ENCODE measurements at places on chromosomes 2 and 18.

DNA sequence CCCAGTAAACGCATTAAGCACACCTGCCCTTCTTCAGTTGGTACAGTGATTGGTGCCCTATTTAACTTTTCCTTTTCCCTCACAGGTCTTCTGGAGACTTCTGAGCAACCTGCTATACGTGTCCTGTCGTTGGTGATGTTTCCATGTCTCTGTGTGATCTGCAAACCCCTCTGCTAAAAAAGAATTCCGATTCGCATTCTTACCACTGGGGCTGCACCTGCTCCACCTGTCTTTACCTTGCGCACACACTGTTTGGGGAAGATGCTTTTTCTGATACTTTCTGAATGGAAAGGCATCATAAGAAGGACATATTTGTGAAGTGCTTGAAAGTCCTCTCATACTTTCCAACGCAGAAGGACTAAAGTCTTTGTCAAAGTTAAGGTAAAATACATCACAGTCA lies 323.9 kb upstream of the SOX11 start:
- DNase-seq, result no peak

DNA sequence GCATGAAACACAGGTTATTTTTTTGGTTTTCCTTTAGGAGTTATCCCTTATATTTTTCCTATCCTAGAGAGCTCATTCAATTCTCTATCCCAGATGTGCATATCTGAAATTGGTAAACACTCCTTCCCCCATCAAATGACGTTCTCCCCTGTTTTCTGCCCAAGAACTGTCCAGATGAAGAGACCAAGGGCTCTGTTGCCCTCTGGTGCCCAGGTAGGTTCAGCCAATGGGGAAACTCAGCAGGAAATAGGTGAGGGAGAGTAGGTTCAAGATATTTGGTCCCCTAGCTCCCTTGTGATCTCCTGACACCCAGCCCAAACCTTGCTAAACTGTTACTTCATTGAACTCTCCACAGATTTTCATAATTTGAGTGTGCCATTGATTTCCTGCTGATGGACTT lies 14.1 kb upstream of the INO80C start:
- DNase-seq, result peak; percentile 12

GRCh38 chr18:51070545-51070944 lies 40.5 kb downstream of the SMAD4 start:
- no peak for DNase-seq

- DNase-seq, result no peak
These were observed 36.0 kb downstream of the RBMS1 start for GRCh38 chr2:160457588-160457987.

DNA sequence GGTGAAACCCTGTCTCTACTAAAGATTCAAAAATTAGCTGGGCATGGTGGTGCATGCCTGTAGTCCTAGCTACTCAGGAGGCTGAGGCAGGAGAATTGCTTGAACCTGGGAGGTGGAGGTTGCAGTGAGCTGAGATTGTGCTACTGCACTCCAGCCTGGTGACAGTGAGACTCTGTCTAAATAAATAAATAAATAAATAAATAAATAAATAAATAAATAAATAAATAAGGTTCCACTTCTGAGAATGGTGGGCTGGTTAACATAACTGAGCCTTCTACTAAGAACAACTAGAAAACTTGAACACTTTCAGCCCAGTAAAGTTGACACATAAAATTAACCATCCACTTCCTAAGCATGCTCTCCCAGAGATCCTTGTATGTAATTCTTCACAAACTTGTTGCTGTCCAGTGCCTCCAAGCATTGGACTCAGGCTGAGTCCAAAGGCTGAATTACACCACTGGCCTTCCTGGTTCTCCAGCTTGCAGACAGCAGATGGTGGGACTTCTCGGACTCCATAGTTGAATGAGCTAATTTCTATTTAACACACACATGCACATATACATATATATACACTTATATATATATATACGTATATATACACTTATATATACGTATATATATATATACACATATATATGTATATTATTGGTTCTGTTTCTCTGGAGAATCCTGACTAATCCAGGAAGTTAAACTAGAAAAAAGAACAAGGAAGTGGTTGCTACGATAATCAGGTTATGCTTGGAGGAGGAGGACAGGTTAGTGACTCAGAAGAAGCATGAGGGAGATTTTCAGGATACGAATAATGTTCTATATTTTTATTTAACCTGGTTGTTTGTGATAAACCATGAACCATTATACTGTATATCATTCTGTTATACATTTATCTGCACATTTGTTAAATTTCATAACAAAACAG lies 348.8 kb downstream of the METTL4 start:
- DNase-seq, result no peak

- DNase-seq, result peak; percentile 91
These were observed 29.4 kb downstream of the HADHB start for GRCh38 chr2:26274058-26274613.

- DNase-seq, result no peak
These were observed 24.9 kb upstream of the C1GALT1C1L start for GRCh38 chr2:43701111-43701510.

- DNase-seq, result no peak
These were observed 736.3 kb upstream of the ACVR2A start for GRCh38 chr2:147108548-147108947.

- DNase-seq, result no peak
These were observed 26.5 kb downstream of the MYO3B start for GRCh38 chr2:170204298-170204951.

DNA sequence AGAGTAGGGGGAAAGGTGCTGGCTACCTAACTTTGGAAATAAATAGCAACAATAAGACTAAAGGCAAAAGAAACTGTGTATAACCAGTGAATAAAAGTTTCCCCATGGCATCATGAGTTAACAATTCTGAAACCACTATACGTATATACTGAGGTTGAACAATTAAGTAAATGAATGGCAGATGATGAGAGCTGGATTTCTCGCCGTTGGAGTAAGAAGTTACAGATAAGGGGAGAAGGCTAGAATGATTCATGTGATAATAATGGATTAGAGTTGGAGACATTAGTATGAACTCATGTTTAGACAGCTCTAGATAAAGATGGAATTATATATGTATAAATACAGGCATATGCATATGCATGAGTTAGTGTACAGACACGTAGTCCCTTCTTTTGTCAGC lies 152.7 kb downstream of the UBR3 start:
- DNase-seq, result no peak

DNA sequence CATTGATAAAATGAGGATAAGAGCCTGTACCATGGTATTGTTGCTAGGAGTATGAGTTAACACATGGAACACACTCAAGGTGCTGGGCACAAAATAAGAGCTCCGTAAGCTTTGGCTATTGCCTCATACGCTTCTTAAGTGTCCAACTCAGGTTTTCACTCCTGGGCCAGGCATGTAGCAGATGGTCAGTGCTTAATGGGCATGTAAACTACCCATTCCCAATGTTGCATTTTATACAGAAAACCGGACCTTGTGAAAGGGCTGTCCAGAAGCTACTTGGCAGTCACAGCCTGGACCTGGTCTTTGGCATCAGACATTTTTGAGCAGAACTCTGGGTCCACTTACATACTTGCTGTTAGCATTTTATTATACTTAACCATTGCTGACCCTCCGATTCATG lies 26.9 kb downstream of the MGAT5 start:
- no peak for DNase-seq

GRCh38 chr2:60535685-60536312 lies 17.7 kb downstream of the BCL11A start:
- DNase-seq, result no peak

DNA sequence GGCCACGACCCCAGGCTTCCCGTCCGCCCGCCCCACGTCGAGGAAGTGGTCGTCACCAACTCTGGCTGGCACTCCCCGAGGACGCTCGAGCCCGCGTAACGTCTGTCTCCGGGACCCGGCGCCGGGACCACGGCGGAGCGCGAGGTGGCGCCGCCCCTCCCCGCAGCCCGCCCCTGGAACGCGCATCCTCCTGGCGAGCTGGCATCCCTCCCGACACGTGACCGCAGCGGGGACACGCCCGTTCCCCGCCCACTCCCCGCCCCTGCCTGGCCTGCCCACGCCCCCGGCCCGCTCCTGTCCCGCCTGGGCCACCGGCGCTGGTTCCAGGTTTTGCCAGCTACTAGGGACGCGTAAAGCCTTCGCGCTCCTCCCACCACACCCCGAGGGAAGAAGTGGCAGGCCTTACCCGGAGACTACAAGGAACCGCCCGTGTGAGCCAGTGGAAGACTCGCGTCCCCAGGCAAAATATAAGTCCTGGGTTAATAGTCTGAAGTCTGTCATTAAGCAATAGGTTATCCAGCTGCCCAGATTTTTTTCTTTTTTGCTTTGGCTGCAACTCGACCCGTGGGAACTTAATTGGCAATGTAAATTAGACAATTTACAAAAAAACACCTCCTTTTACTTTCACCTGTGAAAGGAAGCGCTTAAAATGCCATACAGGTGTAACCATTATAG lies at the start of gene OSBPL1A:
OSBPL1A (minus strand) TSS at position 131 of the 675 bp plus-strand sequence. CDS start 20,291 bp downstream, outside the sequence.
- DNase-seq, result peak; percentile 97

DNA sequence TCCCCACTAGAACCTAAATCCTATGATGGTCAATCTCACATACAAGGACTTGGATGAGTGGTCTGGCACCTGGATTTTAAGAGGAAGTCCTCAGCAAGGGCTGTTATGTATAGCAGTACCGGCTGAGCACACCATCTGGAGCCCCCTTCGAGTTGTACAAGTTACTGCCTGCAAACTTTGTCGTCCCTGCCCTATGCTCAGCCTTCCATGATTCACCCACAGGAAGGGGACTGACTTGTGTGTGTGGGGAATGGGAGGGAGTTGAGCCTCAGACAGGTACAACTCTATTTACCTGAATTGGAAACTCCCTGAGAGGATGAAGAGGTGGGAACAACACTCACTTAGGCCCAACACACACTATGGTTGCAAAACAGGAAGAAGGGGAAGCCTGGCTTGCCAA lies 186.6 kb downstream of the MYO5B start:
- DNase-seq, result no peak

DNA sequence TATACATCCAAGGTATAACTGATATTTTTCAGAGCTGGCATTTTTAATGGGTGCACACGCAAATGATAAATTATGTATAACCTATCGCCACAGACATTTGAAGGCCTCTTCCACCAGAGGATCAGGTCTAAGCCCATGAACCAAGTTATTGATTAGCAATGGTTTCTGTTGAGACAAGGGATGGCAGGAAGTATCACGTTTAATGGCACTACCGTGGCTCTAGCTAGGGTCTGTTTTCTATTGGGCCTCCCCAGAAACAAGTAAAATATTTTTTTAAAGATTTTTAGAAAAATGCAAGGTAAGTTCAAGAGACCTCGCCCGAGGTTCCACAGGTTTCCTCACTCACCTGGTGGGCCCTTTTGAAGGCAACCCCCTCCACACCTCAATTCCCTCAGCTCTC lies 667 bp downstream of the GFPT1 start:
- no peak for DNase-seq

DNA sequence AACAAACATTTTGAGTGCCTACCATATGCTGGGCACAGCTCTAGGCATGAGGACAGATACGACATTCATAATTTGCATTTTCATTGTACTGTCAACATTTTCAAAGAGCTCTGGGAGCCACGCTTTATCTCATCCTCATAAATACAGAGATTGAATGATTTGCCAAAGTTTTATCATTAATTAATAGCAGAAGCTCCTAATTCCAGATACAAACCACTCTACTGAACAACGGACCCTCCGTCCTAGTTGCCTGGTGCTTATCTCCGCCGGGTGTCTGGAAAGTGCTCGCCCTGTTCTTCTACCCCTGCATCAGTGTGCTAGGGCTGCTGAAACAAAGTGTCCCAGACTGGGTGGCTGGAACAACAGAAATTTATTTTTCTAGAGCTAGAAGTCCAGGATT lies 23.8 kb downstream of the SERTAD2 start:
- peak; percentile 43 for DNase-seq

DNA sequence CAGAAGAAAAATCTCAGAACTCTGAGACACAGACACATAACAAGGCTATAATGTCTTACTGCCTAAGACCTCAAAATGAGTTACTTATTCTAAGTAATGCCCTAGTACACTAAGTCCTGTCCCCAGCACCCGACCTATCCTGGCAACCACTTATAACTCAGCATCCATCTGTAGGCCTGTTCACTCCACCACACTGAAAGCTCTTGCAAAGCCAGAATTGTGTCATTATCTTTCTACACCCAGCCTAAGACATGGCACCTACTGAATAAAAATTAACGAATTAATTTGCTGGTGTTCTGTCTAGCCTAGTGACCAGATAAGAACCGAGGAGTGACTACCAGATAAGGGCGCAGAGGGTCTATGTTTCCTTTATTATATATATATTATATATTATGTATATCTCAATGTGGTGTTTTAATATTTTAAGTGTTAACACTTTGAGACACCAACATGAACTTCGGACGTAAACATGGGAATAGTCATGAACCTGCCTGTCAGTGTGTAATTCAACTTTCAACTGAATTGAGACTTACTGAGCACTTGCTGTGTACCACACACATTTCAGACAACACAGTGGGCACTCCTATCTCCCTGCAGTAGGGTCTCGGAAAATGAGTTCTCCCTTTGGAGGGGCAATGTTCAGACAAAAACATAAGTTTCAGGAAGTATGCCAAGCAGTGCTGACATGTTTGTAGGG lies 27.7 kb downstream of the TMEM131 start:
- no peak for DNase-seq

GRCh38 chr2:218357236-218358177 lies 850 bp downstream of the CATIP start:
- DNase-seq, result no peak

DNA sequence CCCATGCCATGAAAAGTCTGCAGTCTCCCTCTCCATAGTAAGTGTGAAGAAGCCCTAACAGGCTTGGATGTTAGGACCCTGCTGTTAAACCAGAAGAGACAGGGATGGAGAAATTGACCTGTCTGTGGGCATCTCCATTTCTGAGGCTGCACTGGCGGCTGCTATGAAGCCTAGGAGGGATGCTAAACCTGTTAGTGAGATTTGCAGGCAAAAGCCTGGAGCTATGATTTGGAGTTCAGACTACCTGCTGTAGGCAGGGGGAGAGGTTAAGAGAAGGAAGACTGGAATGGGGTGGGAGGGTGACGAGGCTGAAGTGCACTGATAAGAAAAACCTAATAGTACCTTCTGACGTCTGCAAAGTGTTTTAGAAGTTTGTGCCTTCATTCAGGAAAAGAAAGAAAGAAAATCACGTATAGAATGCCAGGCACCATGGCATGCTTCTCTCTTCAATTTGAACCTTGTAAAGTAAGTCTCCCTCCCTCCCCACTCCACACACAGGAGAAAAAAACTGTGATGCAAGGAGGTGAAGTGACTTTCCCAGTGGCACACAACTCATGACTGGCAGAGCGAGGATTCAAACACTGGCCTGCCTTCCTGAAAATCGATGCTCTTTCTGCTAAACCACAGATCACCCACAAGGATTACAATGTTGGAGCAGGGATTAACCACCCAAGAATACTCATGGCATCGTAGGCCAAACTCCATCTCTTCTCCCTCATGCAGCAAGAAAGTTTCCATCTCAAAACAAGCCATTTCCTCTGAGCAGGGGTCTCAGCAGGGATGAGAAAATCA lies 98.5 kb upstream of the PKDCC start:
- DNase-seq, result no peak

DNA sequence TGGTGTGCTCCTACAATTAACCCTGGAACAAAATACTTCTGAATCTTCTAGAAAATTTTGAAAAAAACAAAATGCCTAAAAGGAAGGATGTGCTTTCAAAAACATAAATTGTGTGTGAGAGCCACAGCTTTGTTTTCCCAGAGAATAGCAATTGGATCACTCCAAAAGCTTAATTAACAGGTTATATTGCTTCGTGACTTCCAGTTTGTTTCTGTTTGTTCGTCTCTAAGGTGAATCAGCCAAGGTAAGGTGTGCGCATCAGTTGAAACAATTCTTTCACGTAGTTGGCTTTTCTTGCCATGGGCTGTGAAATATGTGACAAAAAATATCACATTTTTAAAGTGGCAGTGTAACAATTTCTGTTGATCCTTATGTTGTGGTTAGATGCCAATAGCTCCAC lies 90.3 kb upstream of the BARD1 start:
- no peak for DNase-seq

Data from coronary artery (tissue), 2 donors.